Heart left ventricle (tissue), 16 donors: ENCODE measurements at places on chromosomes 1 and 21. TPM values are rescaled to one million over a fixed set of nuclear protein-coding genes. Genes with fewer than 3 reads are reported as not detected.

- no peaks in the 10 kb centered on the region for H3K27me3 ChIP-seq
- no peak within 1 kb of the TSS for H3K27ac ChIP-seq
These were observed at the start of gene STPG1 for GRCh38 chr1:24413350-24414163. STPG1 (minus strand) TSS chr1:24413782; CDS start chr1:24401388, 12,394 bp downstream.

SETD4 gene
- total RNA-seq = 12.2 TPM

DNA sequence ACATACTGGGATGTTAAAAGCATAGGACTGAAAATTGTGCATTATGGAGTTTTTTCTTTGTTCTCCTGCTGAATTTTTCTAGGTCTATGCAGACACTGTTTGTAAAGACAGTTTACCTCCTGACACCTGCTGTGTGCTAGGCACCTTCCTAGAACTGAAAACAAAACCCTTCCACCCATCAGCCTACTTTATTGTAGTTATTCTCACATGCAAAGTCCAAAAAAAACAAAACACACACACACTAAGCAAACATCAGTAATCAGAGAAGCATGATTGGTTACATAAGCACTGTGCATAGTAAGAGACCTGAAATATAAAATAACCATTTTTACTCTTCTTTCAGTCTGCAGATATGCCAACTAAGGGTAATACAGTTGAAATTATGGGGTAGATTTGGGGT is 195.1 kb downstream of the CRB1 start:
- no peaks in the 10 kb centered on the region for H3K4me1 ChIP-seq
- H3K27me3 ChIP-seq = no peaks in the 10 kb centered on the region
- no peak overlapping the region for H3K4me3 ChIP-seq
- H3K36me3 ChIP-seq = no peaks in the 10 kb centered on the region
- H3K27ac ChIP-seq = no peak overlapping the region

GRCh38 chr1:182215764-182216163 is 154.3 kb upstream of the ZNF648 start:
- no peak overlapping the region for H3K27ac ChIP-seq
- DNase-seq = no peak
